ENCODE measurements at places on chromosomes 11 and 22.
A peak's percentile ranks its signal among the peaks of the same experiment; 100 is the strongest.

DNA sequence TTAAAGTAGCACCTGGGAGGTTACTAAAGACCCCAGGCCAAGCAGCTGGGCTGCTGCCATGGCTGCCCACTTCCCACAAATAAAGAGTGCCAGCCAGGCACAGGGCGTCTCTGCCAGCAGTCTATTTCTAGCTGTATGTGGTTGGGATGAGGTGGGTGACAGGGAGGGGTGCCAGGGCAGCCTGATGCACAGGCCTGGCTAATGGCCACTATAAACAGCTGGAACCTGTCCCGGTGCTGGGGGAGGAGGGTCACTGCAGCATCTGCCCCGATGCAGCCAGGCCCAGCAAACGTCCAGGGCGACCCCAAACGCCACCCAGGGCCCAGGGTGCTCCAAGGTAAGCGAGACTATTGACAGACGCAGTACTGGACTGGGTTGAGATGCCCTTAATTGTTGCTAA lies 37.4 kb downstream of the SCUBE1 start:
- DNase-seq: no peak

DNA sequence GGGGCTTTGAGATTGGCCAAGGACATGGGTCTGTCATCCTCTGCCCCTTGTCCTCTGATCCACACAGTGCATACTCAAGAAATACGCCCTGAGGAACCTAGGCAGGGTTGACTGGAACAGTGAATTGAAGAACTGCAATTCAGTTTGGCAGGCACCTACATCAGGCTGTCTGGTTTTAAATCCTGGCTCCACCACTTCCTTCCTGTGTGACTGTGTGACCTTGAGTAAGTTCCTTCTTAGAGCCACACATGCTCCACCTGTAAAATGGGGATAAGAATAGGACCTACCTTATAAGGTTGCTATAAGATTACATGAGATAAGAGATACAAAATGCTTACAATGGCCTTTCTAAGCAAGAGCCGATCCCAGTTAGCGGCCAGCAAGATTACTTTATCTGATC lies 15.8 kb upstream of the TCF20 start:
- no peak for DNase-seq

GRCh38 chr22:41302021-41302767 lies 869 bp downstream of the ZC3H7B start:
- no peak for DNase-seq

DNA sequence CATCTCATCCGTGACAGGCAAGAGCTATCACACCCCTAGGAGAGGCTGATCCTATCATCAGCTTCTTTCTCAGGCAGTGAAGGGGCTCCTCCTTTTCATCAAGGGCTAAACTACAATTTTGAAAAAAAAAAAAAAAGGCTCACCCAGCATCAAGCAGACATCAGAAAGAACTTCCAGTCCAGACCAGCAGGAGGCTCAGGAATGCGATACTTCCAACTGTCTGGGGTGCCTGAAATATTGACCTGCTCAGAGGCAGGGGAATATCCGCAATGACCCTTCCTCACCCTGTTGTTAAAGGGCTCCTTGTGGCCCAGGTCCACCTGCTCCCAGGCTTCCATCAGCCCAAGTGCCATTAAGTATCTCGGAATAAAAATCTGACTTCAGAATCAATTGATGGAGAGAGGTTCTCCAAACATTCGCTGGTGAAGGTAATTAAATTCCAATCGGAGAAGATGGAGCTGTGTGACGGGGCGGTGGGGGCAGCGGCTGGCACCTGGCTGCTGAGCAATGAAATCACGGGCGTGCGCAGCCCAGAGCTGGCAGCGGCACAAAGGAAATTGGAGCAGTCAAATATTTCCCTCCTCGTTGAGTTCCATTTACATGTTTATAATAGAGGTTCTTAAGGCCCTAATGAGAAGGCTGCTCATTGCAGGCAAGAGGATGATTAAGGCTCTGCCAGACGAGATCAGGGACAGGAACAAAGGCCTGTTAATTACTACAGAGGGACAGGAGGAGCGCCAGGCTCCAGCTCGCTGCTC lies 69.0 kb upstream of the THY1 start:
- DNase-seq: no peak

DNA sequence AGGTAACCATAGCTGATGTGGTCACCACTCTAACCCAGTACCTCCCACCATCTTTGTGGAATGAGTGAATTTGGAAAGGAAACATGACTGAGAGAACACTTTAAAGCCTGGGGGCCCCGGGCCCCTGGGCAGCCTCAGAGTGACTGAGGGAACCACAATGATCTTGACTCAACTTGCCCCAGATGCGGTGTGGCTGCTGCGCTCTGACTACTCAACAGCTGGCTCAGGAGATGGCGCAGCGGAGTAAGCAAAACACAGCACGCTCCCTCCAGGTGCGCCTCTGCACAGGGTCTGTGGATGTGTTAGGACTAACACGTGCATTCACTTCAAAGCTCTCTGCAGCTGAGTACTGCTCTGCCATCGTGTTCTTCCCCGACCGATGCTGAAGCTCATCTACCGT lies 5.9 kb downstream of the RNF215 start:
- DNase-seq: no peak

- DNase-seq: no peak
Measured at GRCh38 chr22:19779685-19780268, 19.2 kb downstream of the TBX1 start.

DNA sequence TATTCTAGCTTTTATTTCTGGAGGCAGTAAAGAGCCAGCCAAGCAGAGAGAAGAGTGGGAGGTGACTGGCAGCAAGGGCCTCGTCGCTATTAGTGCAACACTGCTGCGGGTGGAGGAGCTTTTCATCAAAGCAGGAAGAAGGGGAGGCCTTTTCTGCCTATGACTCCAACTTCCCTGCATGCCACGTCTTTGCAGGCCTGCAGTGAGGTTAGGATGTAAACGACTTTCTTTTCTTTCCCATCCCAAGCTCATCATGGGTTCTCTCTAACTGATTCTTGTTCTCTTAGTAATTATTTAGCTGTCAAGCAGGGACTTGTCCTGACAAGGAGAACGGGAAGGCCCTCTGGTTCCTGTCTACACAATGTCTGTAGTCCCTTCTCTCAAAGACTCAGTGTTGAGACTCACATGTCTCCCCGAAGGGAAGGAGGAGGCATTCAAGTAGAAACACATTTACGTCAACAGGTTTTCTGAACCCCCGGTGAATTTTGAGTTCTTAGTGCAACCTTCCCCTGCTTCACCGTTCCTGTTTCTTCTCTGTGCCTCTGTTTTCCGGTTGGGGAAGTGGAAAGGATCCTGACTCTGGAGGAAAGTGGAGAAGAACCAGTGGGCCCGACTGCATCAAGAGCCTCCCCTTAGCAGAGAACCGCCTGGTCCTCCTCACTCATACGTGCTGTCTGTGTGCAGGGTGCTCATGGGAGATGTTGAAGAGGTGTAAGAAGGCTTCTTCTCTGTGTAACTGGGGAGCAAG lies 56.9 kb downstream of the PACS1 start:
- DNase-seq: peak; percentile 77

DNA sequence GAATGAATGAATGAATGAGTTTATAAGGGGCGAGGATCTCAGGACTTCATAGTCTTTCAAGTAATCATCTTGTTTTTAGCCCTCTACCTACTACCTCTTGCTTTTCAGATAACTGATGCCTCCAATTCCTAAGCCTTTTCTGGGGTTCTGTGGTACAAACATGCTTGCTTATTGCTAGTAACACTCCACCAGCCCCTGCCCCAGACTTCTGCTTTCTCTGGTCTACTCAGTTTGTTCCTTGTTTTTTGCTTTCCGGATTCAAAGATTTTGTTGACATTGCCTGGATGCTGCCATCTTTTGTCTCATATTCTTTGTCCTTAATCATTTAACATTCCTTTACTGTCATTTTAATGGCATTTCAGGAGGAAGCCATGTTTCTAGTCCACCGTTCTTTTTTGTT lies 8.9 kb upstream of the TMEM9B start:
- DNase-seq: no peak

DNA sequence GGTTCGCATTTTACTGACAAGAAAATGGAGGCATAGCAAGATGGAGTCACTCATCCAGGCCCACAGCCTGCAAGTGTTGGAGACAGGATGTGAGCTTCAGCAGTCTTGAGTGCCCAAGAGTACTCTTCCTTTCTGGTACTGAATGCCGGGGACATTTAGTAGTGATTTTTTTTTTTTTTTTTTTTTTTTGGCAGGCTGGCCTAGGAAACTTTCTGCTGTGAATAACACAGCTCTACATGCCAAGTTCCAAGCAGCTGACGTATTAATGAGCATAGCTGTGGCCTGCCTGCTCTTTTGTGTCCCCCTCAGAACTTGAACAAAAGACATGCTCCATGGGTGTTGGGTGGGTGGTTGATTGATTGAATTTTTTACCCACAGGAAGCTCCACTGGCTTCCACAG lies 195.5 kb upstream of the CADM1 start:
- no peak for DNase-seq

- no peak for DNase-seq
Measured at GRCh38 chr11:92784331-92784730, 185.1 kb upstream of the MTNR1B start.

GRCh38 chr11:83299681-83300080 lies 13.5 kb upstream of the CCDC90B start:
- DNase-seq: no peak

DNA sequence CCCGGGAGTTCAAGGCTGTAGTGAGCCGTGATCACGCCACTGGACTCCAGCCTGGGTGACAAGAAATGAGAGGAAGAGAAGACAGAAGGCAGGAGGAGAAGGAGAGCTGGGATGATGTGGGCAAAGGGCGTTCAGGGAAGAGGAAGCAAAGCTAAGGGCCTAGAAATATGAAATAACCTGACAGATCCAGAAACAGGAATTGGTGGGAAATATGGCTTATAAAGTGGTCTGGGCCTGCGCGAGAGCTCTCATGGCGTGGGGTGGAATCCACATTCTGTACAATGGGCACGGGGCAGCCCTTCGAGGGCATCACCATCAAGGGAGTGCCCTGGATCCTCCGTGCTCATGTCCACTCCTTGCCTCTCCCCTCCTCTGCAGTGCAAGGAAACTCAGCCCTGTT lies 46.8 kb upstream of the RASSF10 start:
- DNase-seq: no peak

DNA sequence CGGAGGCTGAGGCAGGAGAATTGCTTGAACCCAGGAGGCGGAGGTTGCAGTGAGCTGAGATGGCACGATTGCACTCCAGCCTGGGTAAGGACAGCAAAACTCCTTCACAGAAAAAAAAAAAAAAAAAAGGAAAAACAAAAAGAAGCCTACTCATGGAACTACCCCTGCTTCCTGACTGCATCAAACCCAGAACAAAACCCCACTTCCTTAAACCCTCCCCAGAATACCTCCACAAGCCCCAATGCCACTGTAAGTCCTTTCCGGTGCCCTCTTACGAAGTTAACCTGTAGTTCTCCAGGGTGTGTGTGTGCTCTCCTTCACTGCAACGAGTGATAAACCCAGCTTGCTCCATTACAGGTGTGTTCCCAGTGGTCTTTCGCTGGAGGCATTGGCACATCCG lies 8.6 kb upstream of the TOLLIP start:
- DNase-seq: no peak

DNA sequence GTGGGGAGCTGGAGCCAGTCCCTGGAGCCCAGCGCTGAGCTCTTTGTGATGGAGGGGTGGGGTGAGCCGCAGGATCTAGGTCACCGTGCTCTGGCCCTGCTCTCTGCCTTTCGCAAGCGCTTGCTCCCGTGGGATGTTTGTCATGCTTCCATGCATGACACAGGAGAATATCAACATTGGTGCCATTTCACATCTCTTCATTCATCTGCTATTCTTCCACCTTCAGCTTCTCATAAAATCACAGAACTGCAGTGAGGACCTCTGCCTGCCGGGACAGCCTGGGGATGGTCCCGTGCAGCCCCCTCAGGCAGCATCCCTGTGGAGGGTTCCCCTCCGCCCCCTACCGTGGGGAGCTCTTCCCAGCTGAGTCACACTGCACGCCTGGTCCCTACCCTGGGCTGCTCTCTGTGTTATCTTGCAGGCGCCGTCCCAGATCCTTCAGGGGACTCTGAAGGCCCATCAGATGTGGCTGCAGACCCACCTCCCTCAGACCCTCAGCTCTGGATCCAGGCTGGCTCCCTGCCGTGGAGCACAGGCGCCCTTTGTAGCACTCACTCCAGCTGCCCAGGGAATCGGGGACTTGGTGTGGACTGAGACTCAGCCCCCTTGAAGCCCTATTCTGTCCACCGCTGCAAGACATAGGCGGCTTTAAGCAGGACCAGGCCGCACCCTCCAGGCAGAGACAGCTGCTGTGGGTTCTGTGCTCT lies 5.1 kb upstream of the SEPTIN5 start:
- no peak for DNase-seq

GRCh38 chr11:57500926-57501325 lies 14.6 kb downstream of the SLC43A1 start:
- no peak for DNase-seq
